ENCODE measurements at places on chromosomes 11 and 22. TPM values are rescaled to one million over a fixed set of nuclear protein-coding genes. Genes with fewer than 3 reads are reported as not detected.

The GRM5 gene
- not detected for total RNA-seq

DNA sequence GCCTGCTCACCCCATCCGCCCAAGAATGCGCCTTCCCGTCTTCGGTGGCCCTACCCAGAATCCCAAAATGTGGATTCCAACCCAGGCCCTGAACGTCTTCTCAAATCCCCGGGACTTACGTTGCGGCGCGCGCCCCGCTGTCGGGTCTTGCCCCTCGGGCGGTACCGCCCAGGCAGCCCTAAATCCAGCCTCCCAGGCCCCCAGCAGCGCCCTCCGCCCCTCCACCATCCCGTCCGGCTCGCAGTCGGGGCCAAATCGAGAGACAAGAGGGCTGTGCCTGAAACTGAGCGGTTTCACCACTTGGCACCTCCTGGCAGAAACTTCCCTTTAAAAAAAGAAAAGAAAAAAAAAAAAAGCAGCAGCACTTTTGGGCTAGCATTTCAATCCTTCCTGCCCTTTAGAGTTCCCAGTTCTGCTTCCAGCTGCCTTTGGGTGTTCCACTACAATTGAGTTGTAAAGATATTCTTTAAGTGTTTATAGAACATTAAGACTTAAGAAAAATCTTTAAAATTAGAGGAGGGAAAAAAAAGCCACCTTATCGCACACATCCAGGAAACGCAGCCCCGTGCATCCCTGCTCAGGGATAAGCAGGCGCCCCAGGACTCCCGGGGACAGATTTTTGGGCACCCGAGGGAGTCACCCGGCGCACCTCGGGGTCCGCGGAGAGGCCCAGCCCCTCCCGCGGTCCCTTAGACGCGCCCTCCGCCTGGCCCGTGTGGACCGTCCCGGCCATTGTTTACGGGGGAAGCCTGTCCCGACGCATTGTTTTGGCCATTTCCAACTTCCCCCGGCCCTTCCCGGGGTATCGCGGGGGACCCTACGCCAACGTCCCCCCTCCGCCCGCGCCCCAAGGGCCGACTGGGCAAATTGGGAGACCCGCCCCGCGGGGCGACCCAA, 57.6 kb downstream of the KCNJ4 start:
- peak overlapping the region; percentile 88 for H3K4me3 ChIP-seq
- no peaks in the 10 kb centered on the region for H3K36me3 ChIP-seq

The PANX2 gene
- 2.3 TPM for total RNA-seq

DNA sequence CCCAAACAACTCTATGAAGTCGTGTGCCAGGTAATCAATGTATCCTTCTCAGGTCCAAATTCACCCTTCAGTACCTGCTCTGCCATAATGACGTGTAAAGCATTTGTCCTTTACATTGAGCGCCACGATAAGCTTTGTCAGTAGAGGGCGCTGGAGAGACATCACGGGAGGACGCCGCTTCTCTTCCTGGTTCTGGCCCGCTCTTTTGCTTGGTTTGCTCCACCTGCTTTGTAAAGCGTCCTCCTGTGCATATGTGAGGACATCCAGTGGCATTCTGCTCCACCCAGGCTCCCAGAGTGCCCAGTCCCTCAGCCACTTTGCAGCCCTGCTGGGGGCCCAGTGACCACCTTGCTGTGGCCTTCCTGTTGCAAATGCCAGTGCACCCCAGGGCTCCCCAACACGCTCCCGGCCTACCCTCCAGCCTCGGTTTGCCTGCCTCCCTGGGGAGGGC, 61.1 kb downstream of the WT1 start:
- H3K4me1 ChIP-seq: no peaks in the 10 kb centered on the region
- DNase-seq: peak; percentile 35
- no peak overlapping the region for H3K4me3 ChIP-seq
- no peak overlapping the region for H3K27ac ChIP-seq
- H3K36me3 ChIP-seq: no peaks in the 10 kb centered on the region

DNA sequence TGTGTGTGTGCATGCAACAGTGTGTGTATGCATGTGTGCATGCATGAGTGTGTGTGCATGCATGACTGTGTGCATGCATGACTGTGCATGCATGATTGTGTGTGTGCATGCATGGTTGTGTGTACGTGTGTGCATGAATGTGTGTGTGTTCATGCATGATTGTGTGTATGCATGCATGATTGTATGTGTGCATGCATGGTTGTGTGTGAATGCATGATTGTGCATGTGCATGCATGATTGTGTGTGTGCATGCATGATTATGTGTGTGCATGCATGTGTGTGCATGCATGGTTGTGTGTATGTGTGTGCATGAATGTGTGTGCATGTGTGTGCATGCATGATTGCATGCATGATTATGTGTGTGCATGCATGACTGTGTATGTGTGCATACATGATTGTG, 1052.0 kb downstream of the TBC1D22A start:
- H3K27me3 ChIP-seq: no peaks in the 10 kb centered on the region
- no peak overlapping the region for H3K4me3 ChIP-seq
- DNase-seq: no peak
- no peaks in the 10 kb centered on the region for H3K4me1 ChIP-seq
- H3K36me3 ChIP-seq: no peaks in the 10 kb centered on the region

GRCh38 chr11:79113054-79113690, 327.7 kb downstream of the TENM4 start:
- H3K27ac ChIP-seq: peak overlapping the region; percentile 61
- H3K4me1 ChIP-seq: peaks cover 14% of the 10 kb centered on the region
- DNase-seq: peak; percentile 68
- H3K36me3 ChIP-seq: no peaks in the 10 kb centered on the region

The SLC22A25 gene
- total RNA-seq: not detected
